Suppressor macrophage (primary cell): ENCODE measurements at places on chromosomes 1 and 21.

DNA sequence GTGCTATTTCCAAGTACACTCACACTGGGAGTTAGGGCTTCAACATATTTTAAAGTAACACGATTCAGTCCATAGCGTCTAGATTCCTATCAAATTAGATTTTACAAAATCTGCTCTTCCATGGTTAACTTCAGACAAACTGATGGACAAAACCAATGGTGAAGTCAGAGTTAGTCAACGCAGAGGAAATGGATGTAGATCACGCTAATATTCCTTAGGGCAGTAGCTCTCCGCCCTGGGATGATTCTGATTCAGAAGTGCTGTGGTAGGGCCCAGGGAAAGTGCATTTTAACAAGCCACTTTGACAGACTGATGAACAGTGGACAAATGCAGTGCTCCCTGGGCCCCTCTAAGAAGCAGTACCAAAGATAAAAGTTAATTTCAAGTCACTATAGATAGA lies 83.2 kb downstream of the HIVEP3 start:
- DNase-seq: no peak

DNA sequence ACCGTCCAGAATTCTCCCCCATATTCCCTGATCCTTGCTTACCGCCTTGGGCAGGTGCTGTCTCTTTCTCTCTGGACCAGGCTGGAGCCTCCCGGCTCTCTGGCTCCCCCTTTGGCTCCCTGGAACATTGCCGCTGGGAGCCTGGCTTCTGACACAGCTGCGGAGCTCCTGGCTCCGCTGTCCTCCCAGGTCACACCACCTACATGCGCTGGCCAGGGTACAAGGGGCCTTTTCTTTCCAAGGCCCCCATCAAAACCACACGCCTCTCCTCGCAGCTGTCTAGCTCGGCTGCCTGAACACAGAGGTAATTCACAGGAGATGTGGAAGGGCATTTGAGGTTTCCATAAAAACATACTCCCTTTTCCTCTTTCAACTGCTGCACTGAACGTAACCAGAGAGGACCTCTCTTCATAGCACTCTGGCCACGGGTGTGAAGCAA lies 7.5 kb upstream of the ZNF648 start:
- peak; percentile 9 for DNase-seq

DNA sequence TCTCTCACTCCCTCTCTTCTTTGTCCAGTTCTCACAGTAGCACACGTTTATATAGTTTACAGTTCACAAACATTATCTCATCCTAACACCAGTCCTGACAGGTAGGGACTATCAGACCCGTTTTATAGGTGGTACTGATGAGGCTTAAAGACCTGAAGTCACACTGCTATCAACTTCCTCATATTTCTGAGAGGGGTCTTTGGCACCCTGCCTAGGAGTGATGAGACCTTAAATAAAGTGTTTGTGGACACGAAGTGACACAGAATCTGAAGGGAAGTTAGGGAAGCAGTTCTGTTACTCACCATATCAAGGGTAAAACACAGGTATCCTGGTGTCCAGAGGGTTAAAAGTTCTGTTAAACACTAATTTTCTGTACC lies 590 bp upstream of the TACSTD2 start:
- no peak for DNase-seq

GRCh38 chr1:95145493-95145892 lies 28.3 kb downstream of the TLCD4 start:
- no peak for DNase-seq

GRCh38 chr1:118397496-118397859 lies 212.4 kb upstream of the SPAG17 start:
- no peak for DNase-seq

- no peak for DNase-seq
Measured at GRCh38 chr1:207007352-207008033, 25.1 kb downstream of the C1orf116 start.

- DNase-seq: no peak
Measured at GRCh38 chr1:198107091-198107501, 49.7 kb upstream of the NEK7 start.

GRCh38 chr1:1274299-1274930 lies 761 bp upstream of the UBE2J2 start:
- DNase-seq: no peak

DNA sequence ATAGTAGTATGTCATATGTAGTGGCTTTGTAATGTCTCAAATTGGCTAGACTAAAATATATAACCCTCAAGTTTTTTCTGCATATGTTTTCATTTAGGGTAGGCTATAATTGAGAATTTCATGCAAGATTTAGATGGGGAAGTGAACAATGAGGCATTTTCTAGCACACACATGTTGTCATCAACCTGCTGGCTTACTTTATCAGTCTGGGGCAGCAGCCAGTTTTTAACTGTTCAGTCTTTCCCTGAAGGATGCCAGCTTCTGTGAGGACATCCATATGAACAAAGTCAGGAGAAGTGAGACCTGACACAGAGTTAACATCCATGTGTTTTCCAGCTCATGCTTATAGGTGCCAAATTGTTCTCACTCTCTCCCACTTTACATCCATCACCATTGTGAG lies 74.7 kb upstream of the OLFM3 start:
- no peak for DNase-seq

DNA sequence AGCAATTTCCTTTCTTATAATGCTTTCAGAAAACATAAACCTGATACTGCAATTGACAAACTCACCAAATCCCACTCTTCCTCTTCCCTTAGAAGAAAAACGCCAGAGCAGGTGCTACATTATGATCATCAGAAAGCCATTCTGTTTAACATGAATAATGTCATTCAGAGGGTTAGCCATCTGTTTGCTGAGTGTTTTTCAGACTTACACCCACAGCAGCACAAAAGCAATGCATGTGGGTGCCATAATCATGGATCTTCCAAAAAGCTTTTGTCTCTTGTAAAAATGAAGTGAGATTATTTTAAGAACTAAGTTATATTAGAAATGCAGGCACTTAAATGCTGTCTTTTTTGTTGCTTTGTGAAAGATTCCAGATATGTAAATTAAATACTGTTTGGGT lies 204.6 kb upstream of the TMPRSS15 start:
- no peak for DNase-seq

DNA sequence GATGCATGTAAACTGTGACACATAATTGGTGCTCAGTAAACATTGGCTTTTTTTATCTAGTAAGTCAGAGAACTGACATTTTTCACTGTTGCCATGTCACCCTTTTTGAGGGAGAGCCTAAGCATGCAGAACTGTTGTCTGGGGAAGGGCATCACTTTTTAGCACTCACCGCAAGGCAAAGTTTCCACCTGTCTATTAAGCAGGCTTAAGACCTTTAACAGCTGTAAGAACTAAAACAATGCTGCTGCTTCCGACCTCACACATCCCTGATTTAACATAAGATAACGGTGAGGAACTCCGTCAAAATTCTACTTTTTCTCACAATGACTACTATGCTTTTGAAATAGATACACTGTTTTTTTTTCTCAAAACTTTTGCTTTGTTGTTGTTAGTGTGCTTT lies 554.8 kb downstream of the NUF2 start:
- no peak for DNase-seq

DNA sequence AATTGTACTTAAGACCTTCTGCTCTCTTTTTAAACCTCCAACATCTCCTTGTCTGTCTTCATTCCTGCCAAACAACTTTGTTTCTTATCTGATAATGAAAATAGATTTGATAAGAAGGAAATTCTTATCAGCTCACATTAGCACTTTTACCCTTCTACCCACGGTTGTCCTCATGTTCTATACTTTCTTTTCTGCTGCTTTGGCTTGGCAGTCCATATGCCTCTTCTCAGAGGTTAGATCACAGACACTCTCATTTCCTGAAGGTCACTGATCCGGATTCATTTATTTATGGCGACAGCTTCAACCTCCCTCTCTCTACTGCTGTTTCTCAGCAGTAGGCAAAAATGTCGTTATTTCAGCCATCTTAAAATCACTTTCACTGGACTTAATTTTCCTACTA lies 2015.8 kb downstream of the NCAM2 start:
- no peak for DNase-seq

GRCh38 chr1:13661539-13661938 lies 38.4 kb upstream of the PRDM2 start:
- DNase-seq: no peak

GRCh38 chr1:52056937-52057231 lies 789 bp downstream of the BTF3L4 start:
- peak; percentile 2 for DNase-seq

- peak; percentile 74 for DNase-seq
Measured at GRCh38 chr1:156128654-156129597, 14.4 kb downstream of the LMNA start.

DNA sequence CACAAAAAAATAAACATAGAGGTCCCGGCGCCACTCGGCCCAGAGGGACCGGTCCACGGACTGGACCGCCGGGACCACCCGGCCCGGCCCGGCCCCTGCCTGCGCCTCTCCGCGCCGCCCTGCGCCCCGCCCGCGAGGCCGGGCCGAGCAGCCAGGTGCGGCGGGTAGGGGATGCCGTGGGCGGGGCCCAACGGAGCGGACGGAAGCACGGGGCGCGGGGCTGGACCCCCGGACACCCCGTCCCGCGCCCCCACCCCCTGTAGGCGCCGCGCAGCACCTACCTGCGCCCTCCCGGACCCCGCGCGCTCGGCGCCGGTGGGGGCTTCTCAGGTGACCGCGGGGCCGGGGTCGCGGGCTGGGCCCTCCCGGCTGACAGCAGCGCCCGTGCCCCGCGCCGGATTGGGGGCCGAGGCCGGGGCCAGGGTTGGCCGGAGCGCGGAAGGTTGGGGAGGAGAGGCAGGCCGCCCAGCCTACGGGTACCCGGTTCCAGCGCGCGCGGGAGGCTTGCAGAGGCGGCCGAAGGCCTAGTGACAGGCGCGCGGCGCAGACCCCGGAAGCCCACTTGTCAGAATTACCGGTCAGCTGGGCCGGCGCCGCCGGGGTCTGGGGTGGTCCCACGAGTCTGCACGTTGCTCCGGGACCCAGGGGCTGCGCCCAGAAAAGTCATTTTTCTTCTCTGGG lies 351.9 kb upstream of the CAMK1G start:
- no peak for DNase-seq

- no peak for DNase-seq
Measured at GRCh38 chr1:156432669-156433018, 63.6 kb downstream of the RHBG start.

DNA sequence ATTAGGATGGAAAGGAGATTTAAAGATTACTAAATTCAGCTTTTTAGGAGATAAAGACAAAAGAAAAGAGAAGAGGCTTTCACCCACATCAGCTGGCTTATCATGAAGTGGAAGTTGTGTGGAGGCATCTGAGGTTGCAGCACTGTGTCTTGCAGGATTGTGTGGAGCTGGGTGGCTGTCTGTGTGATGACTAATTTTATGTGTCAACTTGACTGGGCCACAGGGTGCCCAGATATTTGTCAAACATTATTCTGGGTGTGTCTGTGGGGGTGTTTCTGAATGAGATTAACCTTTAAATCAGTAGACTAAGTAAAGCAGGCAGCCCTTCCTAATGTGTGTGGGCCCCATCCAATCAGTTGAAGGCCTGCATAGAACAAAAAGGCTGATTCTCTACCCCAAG lies 3.9 kb downstream of the KCNA10 start:
- DNase-seq: peak; percentile 82

GRCh38 chr1:234861024-234861620 lies 251.1 kb upstream of the IRF2BP2 start:
- no peak for DNase-seq

- DNase-seq: no peak
Measured at GRCh38 chr1:82944822-82945221, 1054.1 kb downstream of the TTLL7 start.
